Kidney epithelial cell (primary cell): ENCODE measurements at places on chromosomes 6 and 20. TPM values are rescaled to one million over a fixed set of nuclear protein-coding genes. Genes with fewer than 3 reads are reported as not detected.

ABHD16B gene
- total RNA-seq, result not detected in 2 replicates

DNA sequence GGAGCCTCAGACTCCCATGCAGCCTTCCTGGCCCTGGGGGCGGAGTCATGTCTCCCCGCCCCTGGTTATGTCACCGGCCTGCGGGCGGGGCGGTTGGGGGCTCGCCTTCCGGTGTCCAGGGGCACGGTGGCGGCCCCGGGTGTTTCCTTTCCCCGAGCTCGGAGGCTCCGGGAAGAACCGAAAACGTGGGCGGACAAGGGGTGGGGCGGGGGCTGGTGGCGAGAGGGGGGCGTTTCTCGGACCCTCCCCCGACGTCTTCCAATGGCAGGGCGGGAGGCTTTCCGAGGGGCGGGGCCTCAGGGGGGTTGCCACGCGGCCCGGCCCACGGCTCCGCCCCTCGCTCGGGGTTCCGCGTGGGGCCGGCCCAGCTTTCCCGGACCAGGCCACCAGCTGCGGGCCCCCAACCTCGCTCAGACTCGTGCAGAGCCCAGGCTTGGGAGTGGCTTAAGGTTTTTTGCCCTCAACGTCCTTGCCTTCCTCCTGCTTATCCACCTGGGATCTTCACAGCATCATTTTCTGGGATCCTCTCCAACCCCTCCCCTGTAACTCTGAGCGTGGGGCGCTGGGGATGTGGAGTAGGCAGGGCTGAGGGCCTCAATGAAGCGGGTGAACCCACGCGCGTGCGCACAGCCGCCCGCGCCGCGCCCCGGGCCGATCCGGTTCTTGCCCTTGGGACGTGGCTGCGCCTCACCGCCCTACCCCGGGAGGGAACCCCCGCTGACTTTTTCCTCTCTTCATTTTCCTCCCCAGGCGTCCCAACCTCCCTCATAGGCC lies 2.1 kb upstream of the NRN1 start:
- peak; percentile 18 for DNase-seq

NKAPL gene
- 1.0 and 1.1 TPM in 2 replicates for total RNA-seq

GRCh38 chr20:24235296-24236175 lies 233.9 kb upstream of the SYNDIG1 start:
- DNase-seq, result no peak

DNA sequence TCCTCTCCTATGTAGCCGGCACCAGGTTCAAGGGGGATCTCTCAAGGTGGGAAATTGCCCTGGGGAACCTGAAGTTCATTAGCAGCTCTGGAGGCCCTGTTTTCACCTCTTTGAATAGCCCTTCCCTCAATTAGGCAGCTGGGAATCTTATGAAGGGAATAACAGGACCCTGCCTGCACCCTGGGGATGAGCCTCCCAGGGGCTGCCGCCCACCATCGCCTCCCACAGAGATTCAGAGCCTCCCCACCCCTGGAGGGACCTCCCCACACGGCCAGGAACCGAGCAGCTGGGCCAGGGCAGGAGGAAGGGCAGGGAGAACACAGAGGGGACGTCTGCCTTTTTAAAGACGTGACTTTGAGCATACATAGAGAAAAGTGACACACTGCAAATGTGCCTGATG lies 4.6 kb upstream of the EEF1A2 start:
- DNase-seq, result no peak

DNA sequence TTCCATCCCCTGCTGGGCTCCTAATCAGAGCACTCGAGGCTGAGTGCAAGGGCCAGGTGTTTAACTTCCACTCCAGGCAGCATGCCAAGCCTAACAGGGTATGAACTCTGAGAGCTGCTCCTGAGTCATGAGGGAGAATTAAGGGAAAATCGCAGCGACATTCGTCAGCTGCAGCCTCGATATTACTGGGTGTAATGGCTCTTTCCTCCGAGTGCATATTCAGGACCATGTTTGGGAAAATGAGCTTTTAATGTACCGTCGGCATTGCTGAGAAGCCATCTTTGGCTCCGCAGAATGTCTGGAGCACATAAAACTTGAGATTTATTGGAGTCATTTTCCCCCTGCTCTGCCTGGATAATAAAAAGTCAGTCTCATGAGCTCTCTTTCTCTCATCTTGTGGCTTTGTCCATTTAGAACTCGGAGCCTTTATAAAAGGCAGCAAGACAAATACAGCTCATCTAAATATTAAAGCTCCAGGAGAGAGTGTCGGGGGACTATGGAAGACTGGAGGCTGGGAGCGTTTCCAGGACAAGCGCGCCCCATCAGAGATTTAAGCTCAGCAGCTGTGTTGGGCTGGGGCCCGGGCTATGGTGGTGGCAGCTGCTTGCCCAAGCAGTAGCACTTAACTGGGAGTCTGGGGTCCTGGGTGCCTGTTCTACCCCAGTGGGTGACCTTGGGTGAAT lies 103.7 kb downstream of the TOX2 start:
- peak; percentile 77 for DNase-seq

KHDC1L gene
- total RNA-seq, result not detected in 2 replicates

DNA sequence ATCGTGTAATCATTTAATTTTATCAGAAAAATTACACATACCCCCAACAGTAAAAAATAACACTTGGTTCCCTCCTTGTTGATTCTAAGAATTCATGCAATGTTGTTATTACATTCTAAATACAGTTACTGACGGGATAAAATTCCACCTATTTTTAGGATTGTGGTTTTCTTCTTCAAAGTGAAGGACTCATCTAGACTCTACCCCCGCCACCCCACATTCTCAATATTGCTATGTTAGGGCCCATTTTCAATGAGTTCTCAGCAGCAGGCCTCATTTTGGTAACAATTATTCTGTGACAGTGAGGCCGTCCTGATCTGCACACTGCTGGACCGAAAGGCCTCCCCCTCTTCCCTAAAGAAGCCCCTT lies 43.5 kb downstream of the PREX1 start:
- no peak for DNase-seq

SLC17A9 gene
- 12.0 and 13.8 TPM in 2 replicates for total RNA-seq

GRCh38 chr6:90385759-90386313 lies 89.2 kb upstream of the BACH2 start:
- DNase-seq, result no peak

AARS2 gene
- total RNA-seq, result 11.9 and 16.6 TPM in 2 replicates

GTSF1L gene
- not detected in 2 replicates for total RNA-seq

- no peak for DNase-seq
These were observed 18.6 kb downstream of the MOXD1 start for GRCh38 chr6:132382630-132383175.

GRCh38 chr6:72560721-72561593 lies 60.9 kb upstream of the KCNQ5 start:
- DNase-seq, result no peak
